ENCODE measurements at places on chromosomes 7 and 10.

GRCh38 chr10:100810835-100811116 lies 65.4 kb downstream of the PAX2 start:
- DNase-seq: no peak

DNA sequence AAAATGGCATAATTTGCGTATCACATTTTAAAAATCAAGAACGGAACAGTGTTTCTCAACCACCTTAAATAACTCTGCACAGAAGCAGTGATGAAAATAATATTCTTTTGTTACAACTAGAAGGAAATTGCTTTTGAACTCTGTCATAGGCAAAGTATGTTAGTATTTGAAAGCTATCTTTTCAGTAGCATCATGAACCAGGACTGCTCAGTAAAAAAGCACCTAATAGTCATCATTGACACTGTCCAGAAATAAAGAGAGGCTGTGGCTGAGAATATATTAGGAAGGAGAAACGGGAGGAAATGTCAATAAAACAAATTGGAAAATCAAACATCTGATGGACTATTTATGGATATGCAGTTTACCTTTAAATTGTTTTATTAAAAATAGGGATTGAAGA lies 237.2 kb upstream of the AKR1E2 start:
- no peak for DNase-seq

- no peak for DNase-seq
These were observed 9.4 kb downstream of the SLC35B4 start for GRCh38 chr7:134307320-134307719.

DNA sequence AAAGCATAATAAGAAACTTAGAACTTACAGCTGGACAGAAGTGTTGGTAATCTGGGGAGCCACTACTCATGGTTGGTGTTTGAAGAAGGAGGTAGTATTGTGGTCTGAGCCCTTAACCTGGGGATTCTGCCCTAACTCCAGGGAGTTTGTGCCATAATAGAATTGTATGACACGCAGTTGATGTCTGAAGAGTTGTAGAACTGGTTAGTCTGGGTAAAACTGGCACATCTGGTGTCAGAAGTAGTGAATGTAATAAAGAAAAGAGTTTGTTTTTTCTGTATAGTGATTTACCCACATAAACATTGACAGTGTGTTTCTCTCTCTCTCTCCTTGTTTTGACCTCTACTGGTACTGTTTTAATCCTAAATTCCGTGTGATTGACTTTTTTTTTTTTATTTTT lies 448.1 kb upstream of the SEMA3D start:
- DNase-seq: no peak

GRCh38 chr10:49642311-49642710 lies 28.5 kb downstream of the CHAT start:
- no peak for DNase-seq

GRCh38 chr7:126411032-126411820 lies 841.5 kb downstream of the GRM8 start:
- DNase-seq: no peak

DNA sequence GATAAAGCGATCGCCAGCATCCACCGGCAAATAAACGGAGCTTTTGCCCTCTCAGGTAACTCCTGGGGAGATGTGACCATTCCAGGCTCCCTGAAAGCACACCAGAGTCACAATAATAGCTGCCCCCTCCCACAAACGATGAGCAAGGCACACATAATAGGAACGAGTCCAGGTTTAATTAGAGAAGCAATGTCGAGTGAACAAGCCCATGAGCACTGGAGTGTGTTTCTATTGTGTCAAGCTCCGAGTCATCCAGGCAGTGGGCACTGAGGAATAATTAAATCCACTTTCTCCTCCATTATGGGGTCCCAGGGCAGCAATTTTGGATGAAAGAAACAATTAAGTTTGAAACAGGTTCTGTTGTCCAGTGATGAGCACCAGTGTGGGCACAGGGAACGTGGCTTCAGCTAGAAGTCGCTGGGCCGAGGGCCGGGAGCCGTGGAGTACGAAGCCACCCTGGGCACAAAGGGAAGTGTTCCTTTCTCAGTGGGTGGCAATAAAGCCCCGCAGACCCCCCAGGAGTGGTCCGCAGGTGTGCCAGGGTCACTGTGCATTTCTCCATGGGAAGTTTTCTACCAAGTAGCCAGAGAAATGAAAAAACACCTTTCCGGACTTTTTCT lies 12.0 kb downstream of the PNLIPRP2 start:
- no peak for DNase-seq

DNA sequence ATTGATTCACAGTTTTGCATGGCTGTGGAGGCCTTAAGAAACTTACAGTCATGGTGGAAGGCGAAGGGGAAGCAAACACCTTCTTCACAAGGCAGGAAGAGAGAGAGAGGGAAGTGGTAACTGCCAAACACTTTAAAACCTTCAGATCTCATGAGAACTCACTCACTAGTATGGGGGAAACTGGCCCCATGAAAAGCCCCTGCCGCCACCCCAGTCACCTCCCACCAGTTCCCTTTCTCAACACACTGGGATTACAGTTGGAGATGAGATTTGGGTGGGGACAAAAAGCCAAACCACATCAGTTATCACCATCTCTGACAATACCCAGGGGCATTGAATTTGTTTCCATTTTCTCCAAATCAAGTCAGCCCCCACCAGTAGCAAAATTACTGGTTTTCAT lies 740.4 kb downstream of the GATA3 start:
- no peak for DNase-seq

DNA sequence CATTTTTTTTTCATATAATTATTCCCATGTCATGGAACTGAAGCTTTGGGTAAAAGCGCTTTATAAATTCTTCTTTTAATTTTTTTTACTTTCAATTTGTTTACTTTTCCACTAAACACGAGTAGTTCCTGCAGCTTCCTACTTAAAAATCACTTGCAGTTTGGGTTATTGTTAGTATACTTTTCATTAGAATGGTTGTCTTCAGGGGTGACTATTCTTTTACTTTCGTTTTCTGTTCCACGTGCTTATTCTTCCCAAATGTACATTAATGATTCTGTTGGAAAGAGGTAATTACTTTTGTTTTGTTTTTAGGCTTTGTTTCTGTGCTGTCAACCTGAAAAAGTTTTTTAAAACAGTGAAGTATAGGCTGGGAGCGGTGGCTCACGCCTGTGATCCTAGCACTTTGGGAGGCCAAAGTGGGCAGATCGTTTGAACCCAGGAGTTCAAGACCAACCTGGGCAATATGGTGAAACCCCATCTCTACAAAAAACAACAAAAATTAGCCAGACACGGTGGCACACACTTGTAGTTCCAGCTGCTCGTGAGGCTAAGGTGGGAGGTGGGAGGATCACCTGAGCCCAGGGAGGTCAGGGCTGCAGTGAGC lies 5.2 kb upstream of the CFAP69 start:
- no peak for DNase-seq

- no peak for DNase-seq
These were observed 107.0 kb downstream of the ADARB2 start for GRCh38 chr10:1630304-1630703.

GRCh38 chr7:5173496-5173895 lies 16.5 kb upstream of the WIPI2 start:
- DNase-seq: no peak

DNA sequence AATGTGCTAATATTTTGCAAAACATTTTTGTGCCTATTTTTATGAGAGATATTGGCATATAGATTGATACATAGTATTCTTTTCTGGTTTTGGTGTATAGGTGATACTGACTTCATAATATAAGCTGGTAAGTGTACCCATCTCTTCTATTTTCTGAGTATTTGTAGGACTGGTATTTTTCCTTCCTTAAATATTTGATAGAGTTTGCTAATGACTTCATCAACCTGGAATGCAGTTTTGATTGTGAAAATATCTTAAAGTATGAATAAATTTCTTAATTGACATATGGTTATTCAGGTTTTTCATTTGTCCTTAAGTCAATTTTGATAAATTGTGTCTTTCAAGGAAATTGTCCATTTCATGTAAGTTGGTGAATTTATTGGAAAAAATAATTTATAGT lies 6.1 kb upstream of the SCRN1 start:
- DNase-seq: no peak

DNA sequence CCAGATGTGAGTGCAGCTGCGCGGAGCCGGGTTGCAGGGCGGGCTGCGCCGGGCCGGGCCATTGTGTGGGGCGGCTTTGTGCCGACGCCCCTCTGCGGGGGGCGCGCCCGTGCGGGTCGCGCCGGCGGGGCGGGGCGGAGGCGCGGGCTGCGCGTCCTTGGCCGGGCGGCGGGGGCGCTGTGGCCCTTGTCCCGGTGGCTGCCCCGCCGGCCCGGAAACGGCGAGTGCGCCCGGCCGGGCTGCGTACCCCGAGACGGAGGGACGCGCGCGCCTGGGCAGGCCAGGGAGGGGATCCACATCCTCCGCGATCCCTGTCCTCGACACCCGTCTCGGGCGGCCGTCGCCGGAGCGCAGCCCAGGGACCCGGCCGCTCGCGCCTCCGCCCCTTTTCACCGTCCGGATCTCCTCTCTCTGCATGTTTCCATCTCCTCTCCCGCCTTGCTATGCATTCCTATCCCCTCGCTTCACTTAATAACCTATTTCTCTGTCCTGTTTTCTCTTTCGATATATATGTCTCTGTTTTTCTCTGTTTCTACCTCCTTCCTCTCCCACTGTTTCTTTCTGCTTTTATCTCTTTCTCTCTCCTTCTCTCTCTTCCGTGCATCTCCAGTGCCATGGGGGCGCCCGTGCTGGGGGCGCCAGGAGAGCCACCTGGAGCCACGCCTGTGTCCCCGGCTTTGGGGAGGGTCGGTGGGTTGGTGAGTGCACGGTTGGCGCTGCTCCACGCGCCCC lies 765 bp downstream of the PFKFB3 start:
- DNase-seq: no peak

GRCh38 chr10:17808971-17809841 lies at the start of gene MRC1:
Gene MRC1 (plus strand): TSS chr10:17809348. CDS start chr10:17809466, 118 bp downstream.
- DNase-seq: no peak

GRCh38 chr7:134552105-134552504 lies 3.2 kb downstream of the AKR1B15 start:
- DNase-seq: peak; percentile 93

DNA sequence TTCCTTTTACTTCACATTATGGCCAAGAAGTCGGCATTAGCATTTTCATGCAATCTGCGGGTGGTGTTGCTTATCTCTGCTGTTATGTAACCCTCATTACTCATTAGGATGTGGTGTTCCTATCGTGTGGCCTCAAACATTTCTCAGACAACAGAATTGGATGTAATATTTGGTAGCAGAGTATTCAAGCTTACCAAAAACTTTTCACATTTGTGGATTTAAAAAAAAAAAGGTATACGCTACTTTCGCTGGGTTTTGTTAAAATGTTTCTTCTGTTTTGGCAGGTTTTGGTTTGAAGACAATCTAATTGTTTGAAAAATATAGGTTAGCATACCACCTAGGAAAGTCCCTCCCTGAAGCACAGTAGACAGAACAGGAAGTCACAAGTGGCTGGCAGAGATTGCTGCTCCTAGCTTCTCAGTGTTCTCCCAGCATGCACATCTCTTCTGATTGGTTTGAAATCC lies 128.8 kb downstream of the GATA3 start:
- DNase-seq: no peak

- DNase-seq: no peak
These were observed 20.5 kb upstream of the PITRM1 start for GRCh38 chr10:3192856-3193635.

- DNase-seq: no peak
These were observed 43.0 kb upstream of the DLX6 start for GRCh38 chr7:96962221-96962885.

GRCh38 chr7:91103363-91103762 lies 160.9 kb upstream of the FZD1 start:
- DNase-seq: no peak

DNA sequence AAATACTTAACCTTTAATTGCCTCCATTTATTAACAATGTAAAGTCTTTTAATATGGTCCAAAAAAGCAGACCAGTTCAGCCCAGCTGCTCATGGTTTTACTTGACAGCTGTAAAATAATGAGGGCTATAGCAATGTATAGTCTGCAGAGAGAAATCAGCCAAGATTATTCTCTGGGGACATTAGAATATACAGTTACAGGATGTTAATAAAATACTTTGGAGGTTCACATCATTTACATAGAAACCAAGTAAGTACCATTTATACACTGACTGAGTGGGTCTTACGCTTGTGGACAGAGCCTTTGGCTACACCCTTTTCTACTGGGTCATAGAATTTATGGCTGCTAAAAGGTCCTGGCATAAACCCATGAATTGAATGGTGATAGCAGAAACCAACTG lies 340.7 kb upstream of the CELF2 start:
- DNase-seq: peak; percentile 5

DNA sequence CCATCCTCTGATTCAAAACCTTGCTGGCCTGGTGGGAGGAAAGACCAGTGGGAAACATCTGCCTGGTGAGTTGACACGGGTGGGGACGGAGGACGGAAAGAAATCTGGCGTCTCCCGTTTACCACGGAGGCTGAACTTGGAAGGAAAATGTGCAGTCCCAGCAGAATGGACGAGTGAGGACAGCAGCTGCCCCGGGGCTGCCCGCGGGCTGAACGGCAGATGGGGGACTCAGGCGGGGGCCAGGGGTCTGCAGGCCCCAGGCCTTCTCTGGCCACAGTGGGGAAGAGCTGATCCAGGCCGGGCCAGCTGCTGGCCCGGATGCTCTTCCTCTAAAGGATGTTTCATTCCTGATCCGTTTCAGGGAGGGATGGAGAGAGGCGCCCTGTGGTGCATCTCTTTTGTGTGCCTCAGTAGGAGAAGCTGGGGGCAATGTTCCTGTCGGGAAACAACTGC lies 147.5 kb upstream of the CHST15 start:
- DNase-seq: no peak

- no peak for DNase-seq
These were observed 292.5 kb downstream of the TCERG1L start for GRCh38 chr10:131018886-131019500.

- no peak for DNase-seq
These were observed 163.3 kb upstream of the FEZF1 start for GRCh38 chr7:122467661-122468449.

GRCh38 chr7:98559958-98560357 lies 57.1 kb upstream of the NPTX2 start:
- DNase-seq: peak; percentile 39

DNA sequence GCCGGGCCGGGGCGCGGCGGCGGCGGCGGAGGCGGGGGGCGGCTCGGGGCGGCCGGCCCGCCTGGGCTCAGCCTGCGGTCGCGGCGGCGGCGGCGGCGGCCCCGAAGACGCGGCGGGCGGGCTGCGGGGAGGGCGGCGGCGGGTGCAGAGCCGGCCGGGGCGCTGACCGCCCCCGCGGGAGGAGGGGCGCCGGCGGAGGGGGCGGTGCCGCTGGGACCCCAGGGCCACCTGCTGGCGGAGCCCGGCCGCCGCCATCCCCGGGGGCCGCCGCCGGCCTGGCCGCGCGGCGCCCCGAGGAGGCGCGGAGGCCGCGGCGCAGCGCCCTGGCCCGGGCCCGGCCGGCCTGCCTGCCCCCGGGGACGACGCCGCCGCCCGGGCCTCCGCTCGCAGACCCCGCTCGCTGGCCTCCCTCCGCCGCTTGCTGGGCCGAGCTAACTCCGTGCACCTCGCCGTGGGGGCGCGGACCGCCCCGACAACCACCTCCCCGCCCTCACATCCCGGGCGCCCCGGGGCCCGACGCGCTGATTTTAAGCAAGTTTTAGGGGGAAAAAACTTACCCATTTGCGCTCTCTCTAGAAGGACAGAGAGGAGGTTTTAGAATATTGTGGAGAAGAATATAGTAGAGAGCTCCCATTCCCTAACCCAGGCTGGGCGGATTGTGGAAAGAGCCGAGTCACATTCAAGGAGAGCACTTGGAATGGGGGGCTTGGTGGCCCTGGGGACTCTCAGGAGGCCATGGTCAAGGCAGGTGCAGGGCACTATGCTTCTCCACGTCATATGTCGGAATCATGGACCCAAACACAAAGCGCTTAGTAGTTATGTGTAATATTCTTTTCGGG lies at the start of gene BEND7:
Gene BEND7 (minus strand): TSS at position 140 of the 839 bp plus-strand sequence. CDS start 481 bp downstream, outside the sequence.
- DNase-seq: peak; percentile 3

- DNase-seq: no peak
These were observed 148.7 kb downstream of the ZMYND11 start for GRCh38 chr10:283916-284356.

GRCh38 chr7:116246357-116246756 lies 36.0 kb downstream of the TES start:
- DNase-seq: no peak
